ENCODE measurements at places on chromosomes 3 and 15. TPM values are rescaled to one million over a fixed set of nuclear protein-coding genes. Genes with fewer than 3 reads are reported as not detected.

ALDH1L1 gene
- 0.90 TPM for total RNA-seq

FOXL2NB gene
- 0.55 TPM for total RNA-seq

SNTN gene
- not detected for total RNA-seq

P2RY1 gene
- 6.4 TPM for total RNA-seq

DNAJA4 gene
- 0.35 TPM for total RNA-seq

DNA sequence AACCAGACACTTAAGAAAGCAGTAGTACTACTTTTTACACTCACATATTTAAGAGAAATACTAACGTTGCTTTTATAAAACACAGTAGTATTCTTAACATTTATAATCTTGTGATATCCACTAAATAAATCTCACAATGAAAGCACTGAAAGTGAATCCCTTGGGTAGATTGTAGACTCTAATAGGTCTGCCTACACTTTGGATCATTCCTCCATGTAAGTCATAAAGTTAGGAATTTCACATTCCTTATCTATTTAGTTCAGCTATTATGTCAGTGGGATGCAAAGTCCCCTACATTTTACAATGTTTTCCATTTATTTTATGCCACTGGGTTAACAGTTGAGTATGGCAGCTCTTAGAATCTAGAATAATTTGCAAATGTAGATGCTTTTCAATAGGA is 330.7 kb downstream of the LSAMP start:
- DNase-seq, result no peak

DNA sequence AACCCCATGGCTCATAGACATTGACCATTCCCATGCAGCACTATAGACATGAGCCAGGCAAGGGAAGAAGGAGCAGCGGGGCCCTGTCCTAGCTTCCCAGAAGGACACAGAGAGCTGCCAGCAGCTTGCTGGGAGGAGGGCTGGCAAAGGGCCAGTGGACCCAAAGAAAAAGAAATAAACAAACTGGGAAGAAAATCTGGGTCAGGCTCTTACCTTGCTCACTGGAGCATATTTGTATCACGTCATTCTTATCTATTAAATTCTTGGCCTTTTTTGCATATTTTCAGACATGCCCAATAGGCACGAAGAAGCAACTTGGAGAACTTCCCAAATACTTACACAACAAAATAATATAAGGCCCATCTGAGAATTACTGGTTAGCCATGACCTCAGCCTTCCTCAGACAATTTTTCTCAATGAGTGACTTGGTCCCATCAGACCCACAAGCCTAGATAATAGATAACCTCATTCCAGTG is 28.4 kb downstream of the RASGRP1 start:
- DNase-seq, result no peak

GRCh38 chr15:29917600-29918597 is 95.6 kb upstream of the TJP1 start:
- no peak for DNase-seq

- DNase-seq, result no peak
These were observed 589.0 kb upstream of the DPPA4 start for GRCh38 chr3:109926376-109926775.

DNA sequence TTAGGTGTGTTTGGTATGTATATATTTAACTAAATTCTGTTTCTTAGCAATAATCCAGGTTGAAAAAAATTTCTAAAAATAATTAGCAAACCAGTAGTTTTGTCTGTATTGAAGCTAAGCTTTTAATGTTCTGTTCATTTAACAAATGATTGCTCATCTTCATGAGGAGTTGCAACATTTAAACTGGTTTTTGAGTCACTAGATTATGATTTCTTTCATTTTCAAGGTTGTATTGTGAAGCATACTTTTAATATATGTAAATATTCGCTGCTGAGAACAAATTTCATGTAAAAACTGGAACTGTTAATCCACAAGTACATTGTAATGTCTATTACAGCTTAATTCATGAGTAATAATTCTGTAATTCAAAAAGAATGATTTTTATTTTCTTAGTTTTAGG is 192.7 kb downstream of the MBNL1 start:
- DNase-seq, result no peak

DNA sequence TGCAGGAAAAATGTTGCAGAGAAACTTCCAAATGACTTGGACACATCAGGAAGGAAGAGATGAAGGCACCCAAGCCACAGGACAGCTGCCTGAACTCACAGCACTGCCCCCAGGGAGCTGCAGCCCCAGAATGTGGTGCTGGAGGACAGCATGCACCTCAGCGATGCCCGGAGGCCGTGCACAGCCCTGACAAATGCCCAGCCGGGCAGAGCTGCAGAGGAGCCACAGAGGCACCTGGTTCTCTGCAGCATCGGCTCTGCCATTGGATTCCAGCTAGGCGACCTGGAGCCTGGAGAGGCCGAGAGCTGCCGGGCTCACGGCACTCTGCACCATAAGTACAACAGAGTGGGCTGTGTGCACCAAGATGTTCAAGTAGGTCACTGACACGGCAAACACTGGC is 97.5 kb downstream of the OCA2 start:
- DNase-seq, result no peak

- DNase-seq, result no peak
These were observed 555 bp downstream of the TM2D3 start for GRCh38 chr15:101651554-101652097.

- DNase-seq, result no peak
These were observed 11.6 kb downstream of the GPR160 start for GRCh38 chr3:170049146-170050000.

GRCh38 chr3:160200353-160200752 is 24.9 kb upstream of the C3orf80 start:
- no peak for DNase-seq

DNA sequence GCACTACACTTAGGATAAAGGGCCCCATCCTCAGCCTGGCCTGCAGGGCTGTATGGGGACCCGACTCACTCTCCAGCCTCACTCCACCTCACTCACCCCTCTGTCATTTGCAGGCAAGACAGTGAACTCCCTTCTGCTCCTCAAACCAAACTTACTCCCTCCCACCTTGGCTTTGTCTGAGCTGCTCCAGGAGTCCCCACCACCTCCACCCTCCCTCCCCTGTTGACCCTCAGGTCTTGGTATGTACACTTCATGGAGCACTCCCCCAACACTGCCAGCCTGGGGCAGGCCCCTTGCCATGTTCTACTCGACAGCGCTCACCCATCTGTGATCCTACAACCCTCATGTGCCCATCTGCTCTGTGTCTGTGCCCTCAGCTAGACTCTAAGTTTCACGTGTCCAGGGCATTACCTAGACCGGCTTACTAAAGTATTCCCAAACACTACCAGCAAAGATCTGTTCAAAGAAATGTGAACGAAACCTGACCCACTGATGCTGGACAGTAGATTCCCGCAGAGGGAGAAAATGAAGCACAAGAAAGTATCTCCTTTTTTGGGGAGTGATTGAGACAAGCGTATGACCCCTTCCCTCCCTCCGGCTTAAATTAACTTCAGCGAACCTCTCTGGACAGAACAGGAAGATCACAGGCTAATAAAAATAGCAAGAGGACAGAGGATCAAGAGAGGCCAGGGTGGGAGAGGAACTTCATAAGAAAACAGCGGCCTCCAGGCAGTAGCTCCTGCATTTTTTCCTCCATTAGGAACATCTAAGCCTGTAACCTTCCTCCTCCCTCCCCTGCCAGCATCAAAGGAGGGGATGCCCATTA is 113.2 kb downstream of the RFTN1 start:
- DNase-seq, result no peak

- DNase-seq, result no peak
These were observed 43.2 kb upstream of the PTPN23 start for GRCh38 chr3:47337656-47338055.

GRCh38 chr15:29925227-29926082 is 103.2 kb upstream of the TJP1 start:
- peak; percentile 93 for DNase-seq

- DNase-seq, result no peak
These were observed 160.1 kb upstream of the DPH6 start for GRCh38 chr15:35705884-35706585.
